ENCODE measurements at places on chromosomes 13 and 19.

- no peak for DNase-seq
These were observed 37.8 kb downstream of the EPS15L1 start for GRCh38 chr19:16433986-16434385.

DNA sequence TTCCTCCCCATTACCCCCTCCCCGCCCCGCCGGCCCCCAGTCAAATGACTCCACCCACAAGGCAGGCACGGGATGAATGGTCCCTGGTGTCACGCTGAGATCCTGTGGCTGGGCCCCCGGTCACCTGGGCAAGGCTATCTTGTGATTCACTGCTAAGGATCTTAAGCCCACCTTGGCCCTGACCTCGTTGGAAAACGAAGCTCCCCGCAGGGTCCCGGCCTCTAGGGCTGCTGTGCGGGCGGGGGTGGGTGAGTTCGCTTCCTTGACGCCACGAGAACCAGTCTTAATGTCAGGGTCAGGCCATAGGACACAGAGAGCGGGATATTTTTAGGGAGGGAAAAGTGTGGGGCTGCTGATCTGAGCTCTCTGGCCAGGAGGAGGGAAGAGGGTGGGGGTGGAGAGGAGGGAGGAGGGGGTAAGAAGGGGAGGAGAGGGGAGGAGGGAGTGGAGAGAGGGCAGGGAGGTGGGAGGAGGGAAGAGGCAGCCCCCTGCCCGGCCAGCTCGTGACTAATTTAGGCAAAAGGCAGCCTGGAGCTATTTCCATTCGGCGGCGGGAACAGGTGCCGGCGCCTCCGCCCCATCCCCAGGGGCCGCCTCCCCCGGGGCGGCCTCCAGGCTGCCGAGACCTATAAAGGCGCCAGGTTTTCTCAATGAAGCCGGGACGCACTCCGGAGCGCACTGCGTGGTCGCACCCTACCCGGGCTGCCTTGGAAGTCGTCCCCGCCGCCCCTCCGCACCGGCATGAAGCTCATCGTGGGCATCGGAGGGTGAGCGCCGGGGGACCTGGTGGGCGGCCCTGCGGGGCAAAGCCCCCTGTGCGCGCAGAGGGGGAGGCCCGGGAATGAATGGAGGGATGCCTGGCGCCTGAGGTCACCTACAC is at the start of gene NMRK2:
NMRK2 (plus strand) TSS at position 139 of the 880 bp plus-strand sequence; CDS start at position 742, 603 bp downstream.
- DNase-seq = no peak

- no peak for DNase-seq
These were observed 117.6 kb upstream of the SPRY2 start for GRCh38 chr13:80458543-80458942.

GRCh38 chr19:51186323-51186722 is 38.6 kb upstream of the CD33 start:
- DNase-seq = no peak

DNA sequence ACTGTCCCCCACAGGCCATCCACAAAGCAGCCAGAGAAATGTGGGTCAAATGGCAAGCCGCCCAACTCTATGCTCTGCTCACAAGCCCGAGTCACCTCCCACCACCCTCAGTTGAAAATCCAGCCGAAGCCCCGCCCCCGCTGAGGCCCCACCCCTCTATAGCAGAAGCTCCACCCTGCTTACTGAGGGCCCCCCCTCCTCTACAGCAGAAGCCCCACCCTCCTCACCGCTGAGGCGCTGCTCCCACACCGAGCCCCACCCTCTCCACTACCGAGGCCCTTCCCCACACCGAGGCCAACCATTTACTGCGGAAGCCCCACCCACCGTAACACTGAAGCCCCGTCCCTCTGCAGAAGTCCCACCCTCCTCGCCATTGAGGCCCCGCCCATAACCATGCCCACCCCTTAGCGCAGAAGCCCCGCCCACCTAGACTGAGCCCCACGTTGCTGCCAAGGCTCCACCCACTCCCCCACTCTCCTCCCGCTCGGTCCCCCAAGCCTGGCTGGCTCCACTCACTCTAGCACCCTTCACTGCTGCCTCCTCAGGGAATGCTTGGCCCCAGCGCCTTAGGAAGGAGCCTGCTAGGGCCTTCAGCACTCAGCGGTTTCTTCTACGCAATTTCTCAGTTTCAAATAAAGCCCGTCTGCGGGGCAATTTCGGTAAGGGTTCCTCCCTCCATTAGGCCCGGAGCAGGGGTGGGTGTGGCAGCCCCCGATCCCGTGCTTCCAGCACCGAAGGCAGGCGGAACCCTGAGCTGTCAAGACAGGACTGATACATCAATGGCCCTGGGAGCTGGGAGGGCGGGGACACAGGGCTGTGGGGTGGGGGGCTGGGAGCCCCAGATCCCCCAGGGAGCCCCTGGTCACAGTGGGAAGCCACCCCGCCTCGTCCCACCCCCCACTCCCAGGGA is 9.0 kb upstream of the MYDGF start:
- no peak for DNase-seq

DNA sequence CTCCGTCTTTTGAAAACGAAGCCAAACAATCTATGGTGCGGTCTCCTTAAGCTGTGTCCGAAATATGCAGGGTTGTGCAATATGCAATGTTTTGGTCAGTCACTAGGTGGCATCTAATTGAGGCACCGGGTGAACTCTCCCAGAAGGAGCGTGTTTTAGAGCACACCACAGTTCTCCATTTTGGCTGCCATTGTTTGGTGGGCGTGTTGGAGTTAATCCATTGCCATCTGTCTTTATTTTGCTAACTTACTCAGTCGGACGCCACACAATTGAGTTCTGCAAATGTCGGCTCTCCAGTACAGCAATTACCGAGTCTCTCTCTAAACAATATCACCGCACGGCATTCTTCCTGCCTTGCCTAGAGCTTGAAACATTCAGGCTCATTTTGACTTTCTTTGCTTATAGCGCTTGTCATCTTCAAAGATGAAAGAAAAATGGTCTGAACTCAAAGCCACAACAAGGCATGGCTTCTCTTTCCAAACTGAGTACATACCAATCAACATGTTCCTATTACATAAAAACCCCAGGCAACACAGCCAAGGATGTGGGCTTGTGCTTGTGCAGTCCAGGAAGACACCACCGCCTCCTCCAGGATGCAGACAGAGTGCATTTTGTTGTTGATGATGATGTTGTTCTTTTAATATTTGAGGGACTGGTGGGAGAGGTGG is 182.0 kb upstream of the SERP2 start:
- peak; percentile 56 for DNase-seq

DNA sequence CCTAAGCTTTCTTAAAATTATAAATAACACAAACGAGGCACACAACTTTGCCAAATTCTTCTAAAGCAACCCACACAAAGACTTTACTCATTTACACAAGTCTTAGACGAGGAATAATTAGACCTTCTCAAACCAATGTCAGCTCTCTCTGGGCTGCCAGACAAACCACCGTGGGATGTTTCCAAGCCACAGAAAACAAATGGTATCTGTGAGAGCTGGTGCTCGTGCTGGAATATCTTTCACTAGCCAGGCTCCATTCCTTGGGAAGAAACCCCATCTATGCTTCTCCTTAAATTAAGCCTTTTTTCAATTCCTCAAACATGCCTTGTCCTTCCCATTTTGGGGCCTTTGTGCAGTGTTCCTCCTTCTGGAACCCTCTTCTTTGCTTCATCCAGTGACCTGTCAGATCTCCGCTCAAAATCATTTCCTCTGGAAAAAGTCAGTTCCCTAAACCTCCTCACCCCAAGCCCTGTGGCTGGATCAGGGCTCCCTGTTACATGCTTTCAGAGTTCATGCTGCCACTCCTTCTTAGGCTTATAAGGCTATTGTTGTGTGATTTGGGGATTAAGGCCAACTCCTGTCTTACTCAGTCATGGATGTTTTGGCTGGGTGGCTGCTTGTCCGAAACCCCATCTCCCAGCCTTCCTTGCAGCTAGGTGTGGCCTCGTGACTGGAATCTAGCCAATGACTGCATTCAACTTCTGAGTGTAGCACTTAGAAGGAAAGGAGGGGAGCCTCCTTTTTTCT is 64.2 kb upstream of the GTF2F2 start:
- DNase-seq = no peak

- DNase-seq = no peak
These were observed 104.0 kb downstream of the DGKH start for GRCh38 chr13:42152495-42152894.

DNA sequence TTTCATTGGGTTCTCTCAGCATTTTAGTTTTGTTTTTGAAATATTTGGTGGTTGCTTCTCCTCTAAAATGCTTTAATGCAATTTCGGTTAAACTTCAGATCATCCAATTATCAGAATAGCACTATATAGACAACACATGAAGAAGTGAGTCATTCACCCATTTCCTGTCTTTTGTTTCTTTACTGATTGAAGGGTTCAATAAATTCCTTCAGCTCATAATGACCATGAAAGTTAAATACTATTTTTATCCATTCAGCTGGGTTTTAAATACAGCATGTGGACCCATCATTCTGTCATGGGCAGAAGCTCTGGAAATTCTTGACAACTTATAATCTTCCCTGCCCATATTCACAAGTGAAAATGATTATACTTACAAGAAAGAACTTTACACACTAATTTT is 187.2 kb downstream of the ITGBL1 start:
- DNase-seq = no peak

DNA sequence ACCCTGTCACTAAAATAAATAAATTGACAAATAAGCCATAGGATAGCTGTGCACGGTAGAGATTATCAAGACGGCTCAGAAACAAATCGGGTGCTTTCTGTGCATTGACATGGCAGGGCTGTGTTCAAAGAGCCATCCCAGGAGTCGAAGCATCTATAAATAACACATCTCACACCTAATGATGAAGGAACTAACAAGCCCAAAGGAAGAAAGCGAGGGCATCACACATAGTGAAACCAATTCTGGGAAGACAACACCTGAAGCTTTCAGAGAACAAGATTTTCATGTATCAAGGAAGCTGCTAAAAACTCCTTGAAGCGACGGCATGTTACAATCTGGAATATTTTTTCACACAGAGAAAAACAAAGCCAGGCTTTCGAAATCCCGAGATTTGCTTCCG is 36.1 kb downstream of the KLF2 start:
- DNase-seq = no peak

- DNase-seq = no peak
These were observed 133.9 kb downstream of the SLITRK6 start for GRCh38 chr13:85665286-85665685.

- no peak for DNase-seq
These were observed 431.7 kb downstream of the KLF12 start for GRCh38 chr13:73702419-73703071.

- no peak for DNase-seq
These were observed 162.5 kb downstream of the KCTD12 start for GRCh38 chr13:76723551-76724232.

DNA sequence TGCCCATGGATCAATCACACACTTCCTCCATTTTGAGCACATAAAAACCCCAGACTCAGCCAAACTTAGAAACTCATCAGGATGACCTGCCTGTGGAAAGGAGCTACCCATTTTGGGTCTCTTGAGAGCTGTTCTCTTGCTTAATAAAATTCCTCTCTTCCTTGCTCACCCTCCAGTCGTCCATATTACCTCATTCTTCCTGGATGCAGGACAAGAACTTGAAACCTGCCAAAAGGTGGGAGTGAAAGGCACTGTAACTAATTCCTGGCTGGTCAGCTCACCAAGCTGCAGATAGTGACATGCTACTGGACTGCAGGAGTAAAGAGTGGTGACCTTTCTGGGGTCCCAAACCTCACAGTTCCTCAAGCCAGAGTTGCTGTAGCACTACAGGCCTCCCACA is 20.2 kb downstream of the LIG4 start:
- DNase-seq = no peak

DNA sequence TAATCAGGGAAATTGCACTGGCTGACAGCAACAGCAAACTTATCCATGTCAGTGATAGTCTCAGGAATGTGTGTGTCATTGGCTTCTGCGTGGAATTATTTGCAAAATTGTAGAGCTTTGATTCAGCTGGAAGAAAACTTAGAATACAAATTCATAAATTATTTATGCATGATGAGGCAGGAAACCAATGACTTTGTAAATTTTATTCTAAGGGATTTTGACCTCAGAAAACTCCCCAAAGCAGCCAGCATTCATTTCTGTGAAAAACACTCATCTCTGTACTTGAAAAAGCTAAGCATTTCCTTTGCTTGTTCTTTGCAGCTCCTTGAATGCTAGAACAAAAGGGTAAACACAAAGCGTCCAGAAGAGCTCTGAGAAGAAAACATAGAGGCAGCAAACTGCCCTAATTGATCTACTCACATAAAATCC is 162.4 kb downstream of the DCT start:
- no peak for DNase-seq

All from left lobe of liver (tissue), 2 donors.